ENCODE measurements at places on chromosomes 16 and 17.

GRCh38 chr16:29256501-29256981 is 150.0 kb downstream of the NPIPB11 start:
- no peak for DNase-seq

DNA sequence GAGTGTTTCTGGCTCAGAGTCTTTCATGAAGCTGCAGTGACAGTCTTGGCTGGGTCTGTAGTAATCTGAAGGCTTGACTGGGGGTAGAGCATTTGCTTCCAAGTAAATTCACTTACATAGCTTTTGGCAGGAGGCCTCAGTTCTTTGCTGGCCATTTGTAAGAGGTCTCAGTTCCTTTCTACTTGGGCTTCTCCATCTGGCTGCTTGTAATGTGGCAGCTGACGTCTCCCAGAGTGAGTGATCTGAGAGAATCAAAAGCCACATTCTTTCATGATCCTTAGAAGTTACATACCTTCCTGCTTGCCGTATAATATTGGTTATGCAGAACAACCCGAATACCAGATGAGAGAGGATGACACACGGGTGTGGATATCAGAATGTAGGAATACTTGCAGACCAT is 39.8 kb downstream of the NF1 start:
- DNase-seq: no peak

- no peak for DNase-seq
Measured at GRCh38 chr17:3983606-3984484, 19.6 kb upstream of the ATP2A3 start.

DNA sequence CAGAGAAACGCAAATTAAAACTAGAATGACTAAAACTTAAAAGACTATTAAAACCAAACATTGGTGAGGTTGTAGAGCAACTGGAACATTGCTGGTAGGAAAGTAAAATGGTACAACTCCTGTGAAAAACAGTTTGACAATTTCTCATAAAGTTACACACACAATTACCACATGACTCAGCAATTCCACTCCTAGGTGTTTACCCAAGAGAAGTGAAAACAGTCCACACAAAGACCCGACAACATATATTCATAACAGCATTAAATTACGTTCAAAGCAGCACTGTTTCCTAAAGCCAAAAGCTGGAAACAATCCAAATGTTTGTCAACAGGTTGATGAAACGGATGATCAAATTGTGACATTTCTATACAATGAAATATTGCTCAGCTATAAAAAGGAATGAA is 26.5 kb upstream of the ALOX12 start:
- no peak for DNase-seq

- DNase-seq: no peak
Measured at GRCh38 chr16:73113336-73113735, 65.4 kb upstream of the ZFHX3 start.

DNA sequence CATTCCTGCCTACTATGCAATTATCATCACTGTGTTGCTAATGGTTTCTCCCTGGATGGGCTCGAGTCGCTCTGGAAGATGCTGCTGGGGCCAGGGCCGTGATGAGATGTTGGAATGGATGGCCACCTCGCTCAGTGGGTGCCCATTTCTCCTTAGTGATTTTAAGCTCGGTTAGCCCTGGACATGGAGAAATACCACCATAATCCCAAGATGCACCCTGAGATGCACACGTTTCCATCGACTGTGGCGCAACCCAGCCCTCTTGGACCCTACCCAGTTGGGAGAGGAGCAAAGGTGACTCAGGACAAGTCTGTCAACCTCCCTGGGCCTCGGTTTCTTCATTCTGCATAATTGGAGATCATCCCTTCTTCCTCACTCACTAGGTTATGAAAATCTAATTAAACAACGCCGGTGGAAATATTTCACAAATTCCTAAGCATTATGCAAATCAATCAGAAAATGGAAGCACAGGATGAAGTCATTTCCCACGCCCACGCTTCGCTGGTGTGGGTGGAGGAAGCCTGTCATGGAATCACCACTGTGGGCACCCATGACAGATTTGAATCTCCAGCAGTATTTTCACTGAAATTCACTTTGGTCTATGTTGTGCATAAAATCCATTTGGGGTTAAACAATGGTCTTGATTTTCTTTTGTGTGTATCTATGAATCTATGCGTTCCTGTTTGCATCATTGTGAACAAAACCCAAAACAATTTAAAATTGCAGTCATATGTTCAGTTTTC is 195.2 kb downstream of the AXIN2 start:
- DNase-seq: peak; percentile 69

GRCh38 chr16:66395806-66396555 is 29.5 kb downstream of the CDH5 start:
- no peak for DNase-seq

- DNase-seq: no peak
Measured at GRCh38 chr17:10033959-10034358, 128.9 kb upstream of the RCVRN start.

- DNase-seq: no peak
Measured at GRCh38 chr17:70144260-70144846, 25.0 kb upstream of the KCNJ2 start.

DNA sequence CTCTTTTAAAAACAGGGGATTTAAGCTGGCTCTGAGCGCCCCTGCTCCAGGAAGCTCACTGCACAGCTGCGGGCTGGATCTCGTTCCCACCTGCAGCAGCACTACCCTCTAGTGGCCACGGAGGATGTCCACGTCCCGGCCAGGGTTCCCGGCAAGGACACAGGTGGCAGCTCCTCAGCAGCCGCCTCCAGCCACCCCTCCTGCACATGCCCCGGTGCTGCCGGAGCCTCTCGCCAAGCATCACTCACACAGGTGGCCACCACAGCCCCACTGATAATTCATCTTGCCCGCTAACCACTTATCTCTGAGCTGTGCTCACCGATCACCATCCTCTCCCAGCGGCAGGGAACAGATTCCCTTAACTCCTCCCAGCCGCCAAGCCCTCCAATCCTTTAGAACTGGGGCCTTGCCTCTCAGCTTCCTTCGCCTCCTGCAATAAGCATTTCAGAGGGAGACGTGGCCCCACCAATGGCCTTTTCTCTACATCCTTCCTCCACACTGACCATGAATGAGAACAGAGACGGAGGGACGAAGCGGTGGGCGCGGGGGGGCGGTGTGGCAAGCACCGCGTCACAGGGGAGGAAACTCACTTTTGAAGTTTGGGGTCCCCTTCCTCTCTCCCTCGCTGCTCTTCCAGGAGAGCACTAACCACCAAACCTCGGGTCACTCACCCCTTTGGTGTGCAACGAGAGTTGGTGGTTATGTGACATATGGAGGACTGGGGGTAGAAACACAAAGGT is 222.1 kb downstream of the RBFOX3 start:
- no peak for DNase-seq

GRCh38 chr17:81434072-81434471 is 38.8 kb downstream of the BAHCC1 start:
- no peak for DNase-seq

- DNase-seq: no peak
Measured at GRCh38 chr17:81398832-81399411, 3.7 kb downstream of the BAHCC1 start.

GRCh38 chr16:49018259-49018931 is 263.2 kb downstream of the CBLN1 start:
- no peak for DNase-seq

DNA sequence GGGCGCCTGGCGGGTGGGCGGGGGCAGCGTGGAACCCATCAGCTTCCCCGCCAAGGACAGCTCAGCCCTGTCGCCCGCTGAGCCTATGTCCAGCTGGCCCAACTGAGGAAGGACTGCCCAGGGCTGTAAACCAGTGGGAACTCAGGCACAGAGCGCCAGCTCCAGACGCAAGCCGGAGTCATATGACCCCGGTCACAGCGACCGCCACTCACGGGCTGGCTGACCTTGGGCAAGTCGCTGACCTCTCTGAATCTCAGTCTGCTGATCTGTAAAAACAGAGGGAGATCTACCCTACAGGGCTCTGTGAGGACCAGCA is 170.0 kb downstream of the C16orf78 start:
- DNase-seq: no peak

DNA sequence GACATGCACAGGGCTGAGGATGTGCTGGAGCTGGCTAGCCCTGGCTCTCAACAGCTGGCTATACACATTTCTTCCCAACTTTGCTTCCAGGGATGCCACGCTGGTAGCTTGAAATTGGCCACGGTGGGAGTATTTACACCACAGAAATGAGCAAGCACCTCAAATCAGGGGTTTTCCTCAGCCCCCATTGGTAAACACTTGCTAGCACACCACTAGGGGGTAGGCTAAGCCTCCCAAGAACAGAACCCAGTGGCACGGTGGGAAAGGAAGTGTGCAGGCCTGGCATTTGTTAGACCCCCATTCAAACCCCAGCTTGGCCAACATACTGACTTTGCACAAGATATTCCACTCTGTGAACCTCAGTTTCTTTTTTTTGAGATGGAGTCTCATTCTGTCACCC is 12.9 kb downstream of the DRC3 start:
- no peak for DNase-seq

GRCh38 chr17:30790279-30790678 is 34.2 kb downstream of the CRLF3 start:
- no peak for DNase-seq

GRCh38 chr17:62965174-62965685 is 805 bp upstream of the TANC2 start:
- peak; percentile 5 for DNase-seq

DNA sequence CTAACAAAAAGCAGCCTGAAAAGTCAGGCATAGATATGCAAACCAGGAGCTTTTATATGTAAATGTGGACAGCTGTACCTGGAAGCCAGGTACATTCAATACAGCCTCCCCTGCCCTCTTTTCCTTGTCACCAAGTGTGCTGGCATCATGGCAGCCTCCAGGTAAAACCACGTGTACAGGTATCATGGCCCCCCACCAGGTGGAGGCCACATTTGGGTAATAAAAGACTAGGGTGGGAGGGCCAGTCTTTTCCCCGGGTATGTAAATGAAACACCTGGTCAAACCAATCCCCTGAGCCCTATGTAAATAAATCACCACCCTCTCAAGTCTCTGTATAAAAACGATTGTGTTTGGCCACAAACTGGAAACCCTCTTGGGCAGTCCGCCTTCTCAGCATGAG is 226.4 kb upstream of the GOT2 start:
- no peak for DNase-seq

DNA sequence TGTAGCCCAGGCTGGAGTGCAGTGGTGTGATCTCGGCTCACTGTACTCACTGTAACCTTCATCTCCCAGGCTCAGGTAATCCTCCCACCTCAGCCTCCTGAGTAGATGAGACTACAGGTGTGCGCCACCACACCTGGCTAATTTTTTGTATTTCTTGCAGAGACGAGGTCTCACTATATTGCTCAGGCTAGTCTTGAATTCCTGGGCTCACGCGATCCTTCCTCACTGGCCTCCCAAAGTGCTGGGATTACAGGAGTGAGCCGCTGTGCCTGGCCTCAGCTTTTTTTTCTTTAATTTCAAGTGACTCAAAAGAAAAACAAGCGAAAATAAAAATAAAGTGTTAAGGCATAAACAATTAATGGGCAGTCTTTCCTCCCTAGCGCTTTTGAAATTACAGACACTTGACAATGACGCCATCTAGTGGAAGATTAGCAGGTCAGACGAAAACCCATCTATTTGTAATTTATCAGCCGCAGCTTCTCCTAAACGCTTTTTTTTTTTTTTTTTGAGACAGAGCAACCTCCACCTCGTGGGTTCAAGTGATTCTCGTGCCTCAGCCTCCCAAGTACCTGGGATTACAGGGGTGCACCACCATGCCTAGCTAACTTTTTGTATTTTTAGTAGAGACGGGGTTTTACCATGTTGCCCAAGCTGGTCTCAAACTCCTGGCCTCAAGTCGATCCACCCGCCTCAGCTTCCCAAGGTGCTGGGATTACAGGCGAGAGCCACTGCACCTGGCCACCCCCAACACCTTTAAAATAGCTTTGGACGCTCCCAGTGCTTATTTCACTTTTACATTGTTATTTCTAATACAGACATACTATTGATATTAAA is 28.1 kb upstream of the PECAM1 start:
- no peak for DNase-seq

DNA sequence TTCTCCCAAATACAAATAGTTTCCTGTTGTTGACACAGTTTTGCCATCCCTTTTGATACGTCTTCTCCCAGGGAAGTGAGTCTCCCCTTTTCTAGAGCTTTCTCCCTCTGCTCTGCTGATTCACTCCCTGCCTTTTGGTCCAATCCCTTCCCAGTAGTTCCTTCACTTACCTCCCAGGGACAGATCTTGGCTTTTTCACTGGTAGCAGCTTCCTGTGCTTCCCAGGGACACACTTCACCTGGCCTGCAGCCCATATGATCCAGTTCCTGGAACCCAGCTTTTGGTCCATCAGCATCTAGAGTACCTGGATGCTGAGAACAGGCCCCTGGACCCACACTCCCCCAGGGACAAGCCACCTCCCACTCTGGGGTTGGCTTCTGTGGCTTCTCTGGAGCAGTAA is 15.8 kb downstream of the GPR179 start:
- DNase-seq: no peak

- no peak for DNase-seq
Measured at GRCh38 chr16:29814592-29814991, 1.4 kb upstream of the PAGR1 start.

DNA sequence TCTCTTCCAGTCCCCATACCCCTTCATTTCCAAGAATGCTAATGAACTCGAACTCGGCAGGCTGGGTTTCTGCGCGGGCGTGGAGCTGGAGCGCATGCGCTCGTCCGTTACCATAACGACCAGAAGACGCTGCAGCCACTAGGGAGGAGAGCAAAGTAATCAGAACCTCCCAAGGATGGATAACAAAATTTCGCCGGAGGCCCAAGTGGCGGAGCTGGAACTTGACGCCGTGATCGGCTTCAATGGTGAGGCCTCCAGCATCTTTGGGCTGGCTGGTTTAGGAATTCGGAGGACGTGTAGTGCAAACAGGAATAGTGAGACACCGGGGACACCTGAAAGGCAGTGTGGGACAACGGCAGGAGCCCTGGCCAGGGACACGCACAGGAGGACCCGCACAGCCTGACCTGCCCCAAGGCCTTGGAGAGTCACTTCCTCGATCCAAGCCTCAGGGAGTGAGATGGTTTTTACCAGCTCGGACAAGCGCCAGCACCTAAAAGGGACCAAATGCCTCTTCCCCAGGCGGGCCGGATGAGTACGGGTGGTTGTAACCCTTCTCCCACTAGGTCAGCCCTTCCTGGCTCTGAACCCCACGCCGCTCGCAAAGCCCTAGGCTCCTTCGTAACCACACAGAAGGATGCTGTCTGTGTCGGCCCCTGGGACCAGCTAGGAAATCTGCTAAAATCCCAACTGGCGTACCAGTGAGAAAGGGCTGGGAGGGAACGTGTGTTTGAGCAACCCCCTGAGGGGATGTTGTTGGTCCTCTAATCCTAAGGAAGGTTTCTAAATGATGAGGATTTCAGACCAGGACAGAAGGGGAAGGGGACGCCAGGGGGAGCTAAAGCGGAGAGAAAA is at the start of gene CFAP52:
Gene CFAP52 (plus strand): TSS at position 122 of the 852 bp plus-strand sequence. CDS start 54 bp downstream, at position 176.
- DNase-seq: peak; percentile 73

DNA sequence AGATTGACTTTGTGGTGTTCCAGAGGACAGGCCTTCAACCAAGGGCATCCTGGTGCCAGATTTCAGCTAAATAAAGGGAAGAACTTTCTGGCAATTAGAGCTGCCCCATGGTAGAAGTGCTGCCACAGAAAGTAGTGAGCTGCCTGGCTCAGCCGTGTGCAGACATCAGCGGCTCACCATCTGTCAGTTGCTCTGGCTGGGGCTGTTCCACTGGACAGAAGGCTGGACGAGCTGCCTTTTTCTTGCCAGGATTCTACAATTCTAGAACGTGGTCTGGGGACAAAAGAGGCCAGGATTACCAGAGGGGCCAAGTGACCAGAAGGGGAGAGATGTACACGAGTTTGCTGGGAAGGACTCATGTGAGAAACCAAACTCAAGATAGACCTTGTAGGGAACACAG is 107.0 kb upstream of the RPL38 start:
- no peak for DNase-seq

GRCh38 chr17:53032861-53033271 is 789.9 kb upstream of the KIF2B start:
- no peak for DNase-seq

Measured in stimulated activated CD4-positive, alpha-beta T cell treated with anti-CD3 and anti-CD28 coated beads, Interleukin-2, amount 100 ng/mL, for 4 hours (primary cell).